ENCODE measurements at places on chromosomes 6 and 20.

DNA sequence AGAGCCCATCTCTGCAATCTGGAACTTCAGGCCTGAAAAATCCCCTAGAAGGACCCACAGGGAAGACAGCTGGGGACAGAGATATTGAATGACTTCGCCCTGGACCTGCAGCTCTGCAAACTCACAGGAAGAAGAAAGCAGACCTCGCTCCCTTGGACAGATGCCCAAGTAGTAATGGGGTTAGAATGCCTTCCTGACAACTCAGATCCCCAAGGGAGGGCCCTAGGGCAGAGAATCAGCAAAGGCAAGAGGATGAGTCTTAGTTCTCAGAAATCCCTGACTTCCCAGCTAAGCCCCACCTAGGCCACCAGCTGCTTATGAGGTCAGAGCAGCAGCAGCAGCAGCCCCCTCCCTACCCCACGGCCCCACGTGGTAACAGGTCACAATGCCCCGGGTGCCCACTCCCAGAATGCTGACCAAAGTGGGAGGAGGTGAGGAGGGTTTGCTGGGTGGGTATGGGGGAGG is at the start of gene C20orf141:
Gene C20orf141 (plus strand): TSS at position 401 of the 465 bp plus-strand sequence. CDS start 198 bp downstream, outside the sequence.
- DNase-seq: peak; percentile 73

DNA sequence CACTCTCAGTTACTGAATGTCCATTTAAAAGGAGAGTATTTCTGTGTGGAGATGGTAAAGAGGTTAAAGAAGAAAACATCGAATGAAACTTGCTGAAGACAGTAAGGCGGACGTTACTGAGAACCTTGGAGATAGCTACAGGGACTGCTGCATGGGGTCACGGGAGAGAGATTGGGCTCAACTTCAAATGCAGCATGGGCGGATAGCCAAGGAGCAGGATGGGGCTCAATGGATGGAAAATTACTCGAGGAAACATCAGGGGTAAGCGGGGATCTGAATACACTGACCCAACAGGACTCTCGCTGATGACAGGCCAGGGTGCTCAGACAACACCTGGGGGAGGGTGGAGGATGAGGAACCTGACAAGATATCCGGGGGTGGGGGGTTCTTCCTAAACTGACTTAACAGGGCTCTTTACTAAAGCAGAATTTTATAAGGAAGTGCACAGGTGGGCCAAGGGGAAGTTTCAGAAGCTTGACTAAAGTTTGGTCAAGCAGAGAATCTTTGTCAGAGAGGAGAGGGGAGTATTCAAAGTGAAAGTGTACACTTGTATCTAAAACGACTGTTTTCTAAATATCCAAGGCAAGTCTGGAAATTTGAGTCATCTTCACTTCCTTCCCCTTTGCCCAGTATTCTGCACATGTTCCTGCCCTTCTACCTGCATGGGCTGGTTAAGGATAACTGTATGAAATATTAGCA is 22.8 kb downstream of the ECT2L start:
- DNase-seq: no peak

GRCh38 chr6:47180633-47181032 is 129.1 kb downstream of the TNFRSF21 start:
- no peak for DNase-seq

DNA sequence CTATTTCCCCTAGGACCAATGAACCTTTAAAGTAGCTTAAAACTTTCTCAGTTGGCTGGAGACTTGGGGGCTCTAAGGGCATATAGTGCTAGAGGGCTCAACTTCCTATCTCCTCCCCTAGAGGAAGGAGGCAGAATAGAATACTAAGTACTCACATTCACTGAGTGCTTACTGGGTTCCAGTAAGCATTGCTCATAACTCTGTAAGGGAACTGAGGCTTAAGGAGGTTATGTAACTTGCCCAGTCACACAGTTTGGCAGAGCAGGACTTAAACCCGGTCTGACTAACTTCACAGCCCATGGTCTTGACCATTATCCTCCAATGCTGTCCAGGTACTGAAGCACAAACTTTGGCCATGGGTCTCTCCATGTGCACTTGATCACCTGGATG is 12.5 kb downstream of the SESN1 start:
- no peak for DNase-seq

GRCh38 chr20:23397961-23398360 is 23.3 kb downstream of the NAPB start:
- DNase-seq: no peak

- DNase-seq: no peak
Observed at GRCh38 chr6:15230827-15231226, 15.0 kb upstream of the JARID2 start.

GRCh38 chr6:89357390-89357789 is 4.9 kb upstream of the UBE2J1 start:
- DNase-seq: no peak

GRCh38 chr6:148516617-148517016 is 174.0 kb downstream of the SASH1 start:
- DNase-seq: no peak

DNA sequence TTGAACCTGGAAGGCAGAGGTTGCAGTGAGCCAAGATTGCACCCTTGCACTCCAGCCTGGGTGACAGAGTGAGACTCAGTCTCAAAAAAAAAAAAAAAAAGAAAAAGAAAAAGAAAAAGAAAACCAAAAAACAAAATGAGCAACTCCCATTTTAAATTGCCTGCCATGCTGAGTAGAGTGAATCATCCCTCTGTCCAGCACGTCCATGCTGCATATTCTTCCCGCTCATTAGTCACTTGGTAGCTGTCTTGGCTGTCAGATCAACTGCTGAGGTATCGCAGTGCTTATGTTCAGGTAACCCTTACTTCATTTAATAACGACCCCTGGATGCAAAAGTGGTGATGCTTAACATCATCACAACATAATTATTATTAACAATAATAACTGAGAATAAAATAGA is 72.6 kb upstream of the RNF24 start:
- no peak for DNase-seq

Data from cardiac septum (tissue), 1 donor.